ENCODE measurements at places on chromosomes 1 and 21.

DNA sequence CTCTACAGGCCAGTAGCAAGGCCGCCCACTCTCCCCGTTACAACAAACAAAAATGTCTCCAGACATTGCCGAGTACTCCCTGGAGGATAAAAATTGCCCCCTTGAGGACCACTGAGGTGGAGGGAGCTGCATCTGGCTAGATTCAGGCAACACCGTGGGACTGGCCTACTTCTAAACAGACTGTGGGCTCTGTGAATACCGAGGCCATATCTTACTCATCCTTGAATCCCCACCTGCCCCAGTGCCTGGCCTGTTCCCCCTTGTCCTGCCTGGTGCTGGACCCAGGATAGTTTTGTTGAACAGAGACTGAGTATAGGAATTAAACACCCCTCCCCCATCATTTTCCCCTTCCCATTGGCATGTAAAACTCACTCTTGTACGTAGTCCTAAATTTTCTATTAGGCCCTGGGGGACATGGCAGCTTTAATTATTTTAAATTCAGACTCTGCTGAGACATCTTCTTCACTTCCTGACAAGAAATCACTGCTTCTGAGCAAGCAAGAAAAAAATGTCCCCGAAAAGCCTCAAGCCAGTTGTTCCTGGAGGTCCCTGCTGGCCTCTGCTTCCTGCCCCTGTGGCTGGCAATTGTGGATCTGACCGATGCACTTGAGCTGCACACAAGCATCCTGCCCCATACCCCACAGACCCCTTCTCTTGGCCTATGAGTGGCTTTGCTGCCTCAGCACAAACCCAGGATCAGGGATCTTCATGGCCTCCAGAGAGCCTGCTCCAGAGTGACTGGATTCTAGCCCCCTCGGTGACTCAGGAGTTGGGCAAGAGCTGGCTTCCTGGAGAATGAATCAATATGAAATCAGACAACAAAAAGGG lies 111.0 kb downstream of the ACTL8 start:
- DNase-seq: no peak

- no peak for DNase-seq
Measured at GRCh38 chr1:99534638-99534930, 111.3 kb upstream of the PALMD start.

- no peak for DNase-seq
Measured at GRCh38 chr1:32151319-32151787, 28.1 kb upstream of the TXLNA start.

DNA sequence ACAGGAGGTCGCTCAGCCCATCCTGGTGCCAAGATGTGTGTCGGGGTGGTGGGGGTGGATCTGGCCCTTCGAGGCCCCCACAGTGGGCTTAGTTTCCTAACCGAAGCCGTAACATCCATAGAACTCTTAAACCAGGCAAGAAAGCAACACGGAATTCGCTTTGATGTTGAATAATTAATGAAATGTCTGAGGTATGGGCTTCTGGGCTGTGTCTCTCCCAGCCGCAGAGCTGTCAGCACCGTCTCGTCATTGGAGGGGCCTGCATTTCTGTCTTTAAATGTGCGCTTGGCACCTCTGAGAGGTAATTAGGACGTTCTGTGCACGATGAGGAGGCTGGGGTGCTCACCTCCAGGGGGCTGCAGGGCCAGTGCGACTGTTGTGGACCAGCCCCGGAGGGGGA lies 13.3 kb upstream of the PLCH2 start:
- DNase-seq: no peak

GRCh38 chr1:39940253-39940652 lies 14.7 kb upstream of the MFSD2A start:
- no peak for DNase-seq

GRCh38 chr1:212610575-212610967 lies 2.0 kb downstream of the ATF3 start:
- no peak for DNase-seq

GRCh38 chr1:221594576-221594975 lies 147.3 kb downstream of the DUSP10 start:
- DNase-seq: no peak

DNA sequence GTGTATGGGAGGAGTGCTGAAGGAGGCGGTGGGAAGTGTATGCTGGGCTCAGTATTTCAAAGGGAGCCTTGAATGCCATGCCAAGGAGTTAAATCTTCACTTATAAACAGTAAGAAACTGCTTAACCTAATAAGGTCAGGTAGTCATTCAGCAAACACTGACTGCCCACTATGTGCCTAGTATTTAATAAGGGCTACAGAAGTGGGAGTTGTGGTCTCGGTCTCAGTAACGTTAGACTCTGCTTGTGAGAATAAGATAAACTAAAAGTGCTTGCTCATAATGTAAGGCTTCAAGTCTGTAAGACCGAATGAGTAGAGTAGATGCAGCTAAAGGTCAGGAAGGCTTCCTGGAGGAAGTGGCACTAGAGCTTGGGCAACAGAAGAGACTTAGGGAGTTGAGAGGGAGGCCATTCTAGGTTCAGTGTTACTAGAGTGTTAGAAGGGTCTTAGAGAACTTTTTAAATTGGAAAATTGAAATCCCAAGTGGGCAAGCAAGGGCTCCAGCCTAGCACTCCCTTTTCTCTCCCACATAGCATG lies 6.0 kb downstream of the MARCKSL1 start:
- no peak for DNase-seq

DNA sequence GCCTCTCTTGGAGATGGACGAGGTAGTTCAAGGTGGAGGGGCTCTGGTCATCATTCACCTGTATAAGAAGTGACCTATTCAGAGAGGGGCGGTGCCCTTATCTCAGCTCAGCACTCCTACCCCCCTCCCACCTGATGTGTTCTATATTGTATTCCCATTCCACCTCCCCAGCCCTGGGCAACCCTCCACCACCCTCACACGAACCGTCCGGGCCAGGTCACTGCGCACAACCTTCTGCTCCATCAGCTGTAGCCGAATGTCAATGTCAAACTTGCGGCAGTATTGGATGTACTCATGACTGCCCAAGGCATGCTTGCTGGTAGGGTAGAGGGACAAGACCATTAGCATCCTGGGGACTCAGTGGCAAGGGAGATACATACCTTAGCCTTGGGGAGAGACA lies 34.3 kb downstream of the PIK3C2B start:
- DNase-seq: no peak
